ENCODE measurements at places on chromosomes 11 and 22. TPM values are rescaled to one million over a fixed set of nuclear protein-coding genes. Genes with fewer than 3 reads are reported as not detected.

DNA sequence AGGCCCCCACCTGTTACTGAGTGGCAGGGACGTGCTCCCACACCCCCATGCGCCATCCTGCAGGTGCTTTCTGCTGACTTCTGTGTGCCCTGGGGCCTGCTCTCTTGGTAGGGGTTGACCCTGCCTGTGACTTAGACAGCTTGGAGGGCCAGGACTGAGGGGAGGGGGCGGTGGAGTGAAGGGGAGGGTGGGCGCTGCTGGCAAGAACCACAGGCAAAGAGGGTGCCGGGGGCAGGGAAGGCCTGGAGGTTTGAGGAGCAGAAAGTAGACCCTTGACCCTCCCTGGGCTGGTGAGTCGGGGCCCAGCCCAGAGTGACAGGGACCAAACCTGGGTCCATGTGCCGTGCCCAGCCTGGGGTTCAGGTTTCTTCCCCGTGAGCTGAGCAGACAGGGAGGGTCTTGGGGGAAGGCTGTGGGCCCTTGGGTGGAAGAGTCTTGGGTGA lies 17.8 kb downstream of the KCNQ1 start:
- DNase-seq: no peak

DNA sequence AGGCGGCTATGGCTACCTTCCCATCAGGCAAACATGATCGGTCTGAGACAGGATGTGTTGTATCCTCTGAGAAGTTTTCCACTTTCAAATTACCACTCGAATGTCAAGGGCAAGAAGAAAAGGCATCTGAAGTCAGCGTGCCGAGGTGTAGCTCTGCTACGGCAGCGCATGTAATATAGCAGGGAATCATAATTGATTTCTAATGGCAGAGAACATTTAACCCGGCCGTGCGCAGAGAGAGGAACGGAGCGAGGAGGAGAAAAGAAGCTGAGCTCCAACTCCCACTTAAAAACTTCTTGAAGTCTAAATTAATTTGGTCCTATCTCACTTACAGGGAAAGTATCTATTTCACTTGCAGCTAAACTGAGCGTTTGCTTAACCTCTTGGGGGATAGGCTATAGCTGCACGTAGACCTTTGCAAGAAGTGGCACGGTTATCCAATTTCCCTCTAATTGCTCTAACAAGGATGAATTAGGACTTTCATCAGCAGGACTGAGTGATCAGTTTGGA lies 137.3 kb upstream of the KIRREL3 start:
- no peak for DNase-seq

GRCh38 chr22:22358686-22359085 lies 114.1 kb downstream of the VPREB1 start:
- DNase-seq: no peak

The KRTAP5-7 gene
- polyA plus RNA-seq: not detected

- no peak for DNase-seq
Observed at GRCh38 chr11:20021771-20022362, 138.4 kb downstream of the DBX1 start.

DNA sequence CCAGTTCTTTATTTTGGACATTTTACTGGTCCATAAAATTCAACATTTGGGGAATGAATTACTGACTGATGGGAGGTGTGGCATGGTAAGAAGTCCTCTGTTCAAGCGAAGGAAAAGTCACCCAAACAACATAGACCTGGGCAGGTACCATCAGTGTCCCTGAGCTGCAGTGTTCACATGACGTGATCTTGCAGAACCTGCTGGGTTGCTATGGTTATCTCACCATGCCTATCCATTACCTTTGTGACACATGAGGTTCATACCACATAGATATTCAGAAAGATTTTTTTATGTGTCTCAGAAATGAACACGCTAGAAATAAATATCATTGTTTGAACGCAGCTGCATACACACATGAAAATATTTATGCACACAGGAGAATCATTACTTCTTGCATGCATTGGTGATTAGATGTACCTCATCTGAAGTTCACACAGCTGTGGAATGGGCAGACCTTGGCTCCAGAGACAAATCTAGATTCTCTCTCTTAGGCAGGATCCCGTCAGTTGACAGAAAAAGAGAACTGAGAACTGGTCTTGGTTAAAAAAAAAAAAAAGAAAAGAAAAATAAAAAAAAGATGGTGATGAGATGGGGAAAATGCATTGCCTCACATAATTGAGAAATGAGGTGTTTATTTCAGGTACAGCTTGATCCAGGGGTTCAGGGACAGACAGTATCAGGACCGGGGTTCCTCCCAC lies 21.4 kb upstream of the RCN1 start:
- no peak for DNase-seq

The HORMAD2 gene
- not detected for polyA plus RNA-seq

GRCh38 chr11:112321501-112322172 lies 61.0 kb upstream of the PLET1 start:
- DNase-seq: peak; percentile 86

DNA sequence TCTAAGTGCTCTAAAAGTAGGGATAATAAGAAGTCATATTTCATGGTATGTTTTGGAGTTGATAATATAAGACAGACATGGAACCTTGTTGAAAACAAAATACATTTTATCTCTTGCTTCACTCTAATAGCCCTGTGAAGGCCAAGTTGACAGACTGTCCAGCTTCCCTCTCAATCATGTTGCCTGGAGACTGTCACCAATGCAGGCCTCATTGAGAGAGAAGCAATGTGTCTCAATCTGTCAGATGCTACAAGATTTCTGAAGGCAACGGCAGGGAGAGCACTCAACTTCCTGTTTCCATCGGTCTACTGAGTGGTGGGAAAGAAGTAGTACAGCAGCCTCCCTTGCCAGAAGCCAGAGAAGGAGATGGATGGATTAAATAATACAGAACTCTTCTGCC lies 23.6 kb upstream of the FJX1 start:
- no peak for DNase-seq

The WNT11 gene
- polyA plus RNA-seq: not detected

GRCh38 chr22:49499433-49500075 lies 328.1 kb downstream of the BRD1 start:
- DNase-seq: no peak

GRCh38 chr11:76152086-76152681 lies 54.1 kb downstream of the WNT11 start:
- peak; percentile 64 for DNase-seq

DNA sequence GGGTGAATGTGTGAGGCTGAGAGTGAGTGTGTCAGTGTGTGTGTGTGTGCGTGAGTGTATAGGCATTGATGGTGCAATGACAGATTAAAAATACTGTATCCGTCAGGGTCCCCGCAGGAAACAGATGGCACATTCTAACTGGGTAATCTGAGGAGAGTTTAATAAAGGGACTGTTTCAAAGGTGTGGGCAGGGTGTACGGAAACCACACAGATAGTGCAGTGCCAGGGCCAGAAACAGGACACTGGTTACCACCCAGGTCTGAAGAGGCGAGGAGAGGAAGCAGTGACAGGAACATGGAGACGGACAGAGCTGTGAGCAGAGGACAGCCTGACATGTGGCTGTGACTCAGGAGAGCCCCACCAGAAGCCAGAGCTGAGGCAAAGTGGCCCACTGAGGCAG lies 16.5 kb downstream of the P2RX3 start:
- no peak for DNase-seq

- DNase-seq: no peak
Observed at GRCh38 chr22:32827049-32827602, 25.6 kb downstream of the TIMP3 start.

The ALDH3B1 gene
- polyA plus RNA-seq: 0.08 TPM

GRCh38 chr11:35662061-35662648 lies 420 bp upstream of the TRIM44 start:
- DNase-seq: no peak

DNA sequence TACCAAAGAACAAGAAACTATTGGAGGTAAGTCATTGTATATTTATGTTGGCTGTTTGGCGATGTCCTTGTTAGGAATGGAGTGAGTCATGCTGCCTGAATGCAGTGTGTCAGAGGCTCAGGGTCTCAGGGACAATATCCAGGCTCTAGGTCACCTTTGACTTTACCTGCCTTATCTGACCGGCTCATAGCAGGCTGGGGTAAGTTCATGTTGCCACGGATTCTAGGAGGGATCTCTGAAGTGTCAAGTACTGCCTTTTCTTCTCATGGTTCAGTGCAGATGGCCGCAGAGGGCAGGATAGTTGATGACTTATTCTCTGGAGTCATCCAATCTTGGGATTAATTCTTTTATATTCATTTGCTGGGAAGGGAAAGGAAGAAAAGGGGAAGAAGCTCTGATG lies 53.2 kb downstream of the SPON1 start:
- no peak for DNase-seq

Measured in keratinocyte (primary cell).